ENCODE measurements at places on chromosomes 5 and 9. TPM values are rescaled to one million over a fixed set of nuclear protein-coding genes. Genes with fewer than 3 reads are reported as not detected.
A peak's percentile ranks its signal among the peaks of the same experiment; 100 is the strongest.

SHOC1 gene
- not detected for total RNA-seq

DNAI1 gene
- 1.2 TPM for total RNA-seq

GFI1B gene
- total RNA-seq = 0.41 TPM

GRCh38 chr5:56632199-56632598 lies 183.2 kb upstream of the MAP3K1 start:
- DNase-seq = no peak

DNA sequence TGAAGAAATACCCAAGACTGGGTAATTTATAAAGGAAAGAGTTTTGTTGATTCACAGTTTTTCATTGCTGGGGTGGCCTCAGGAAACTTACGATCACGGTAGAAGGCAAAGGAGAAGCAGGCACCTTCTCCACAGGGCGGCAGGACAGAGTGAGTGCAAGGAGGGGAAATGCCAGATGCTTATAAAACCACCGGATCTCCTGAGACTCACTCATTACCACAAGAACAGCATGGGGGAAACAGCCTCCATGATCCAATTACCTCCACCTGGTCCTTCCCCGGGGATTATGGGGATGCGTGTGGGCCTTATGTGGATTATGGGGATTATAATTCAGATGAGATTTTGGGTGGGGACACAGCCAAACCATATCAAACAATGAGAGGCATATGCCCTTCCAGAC lies 18.5 kb upstream of the RORB start:
- DNase-seq = no peak

DNA sequence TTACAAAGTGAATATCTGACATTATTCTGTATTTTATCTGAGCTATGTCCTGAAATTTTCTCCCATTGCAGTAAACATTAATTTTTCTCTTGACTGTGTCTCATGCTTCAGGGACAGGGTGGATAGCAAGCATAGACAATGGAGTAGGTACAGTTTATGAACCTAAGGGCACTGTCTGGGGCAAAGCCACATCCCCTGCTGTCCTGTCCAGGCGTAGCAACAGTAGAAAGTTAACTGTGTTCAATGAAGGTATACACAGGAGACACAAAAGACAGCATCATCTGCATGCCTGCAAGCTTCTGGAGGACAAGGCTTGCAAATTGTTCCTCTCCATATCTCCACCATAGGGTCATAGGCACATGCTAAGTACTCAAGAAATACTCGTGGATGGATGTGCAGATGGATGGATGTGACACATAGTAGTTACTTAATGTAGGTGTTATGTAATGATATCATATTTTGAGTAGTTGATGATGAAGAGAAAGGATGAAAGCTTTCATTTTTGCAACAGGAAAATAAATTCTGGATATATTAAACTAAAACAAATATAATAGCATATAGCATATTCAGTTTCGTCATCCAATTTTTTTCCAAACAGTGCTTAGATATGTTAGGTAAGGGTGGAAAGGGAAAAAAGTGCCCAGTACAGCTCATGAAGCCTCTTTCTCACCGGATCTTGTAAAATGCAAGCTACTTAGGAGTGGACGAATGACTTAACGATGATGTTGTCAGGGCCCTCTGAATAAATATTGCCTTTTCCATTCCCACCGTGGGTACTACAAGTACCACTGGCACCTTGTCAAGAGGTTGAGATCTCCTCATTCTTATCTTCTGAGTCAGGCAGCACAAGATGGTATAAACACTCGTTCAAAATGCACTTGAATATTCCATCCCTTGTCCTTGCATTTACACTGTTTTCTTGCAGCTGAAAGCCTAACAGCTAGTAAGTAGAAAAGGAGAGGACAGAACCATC lies 19.9 kb upstream of the ZSWIM6 start:
- no peak for DNase-seq

- DNase-seq = no peak
Measured at GRCh38 chr9:135971892-135972291, 10.7 kb upstream of the UBAC1 start.

GRCh38 chr9:90274725-90275124 lies 367.9 kb downstream of the DIRAS2 start:
- no peak for DNase-seq

DNA sequence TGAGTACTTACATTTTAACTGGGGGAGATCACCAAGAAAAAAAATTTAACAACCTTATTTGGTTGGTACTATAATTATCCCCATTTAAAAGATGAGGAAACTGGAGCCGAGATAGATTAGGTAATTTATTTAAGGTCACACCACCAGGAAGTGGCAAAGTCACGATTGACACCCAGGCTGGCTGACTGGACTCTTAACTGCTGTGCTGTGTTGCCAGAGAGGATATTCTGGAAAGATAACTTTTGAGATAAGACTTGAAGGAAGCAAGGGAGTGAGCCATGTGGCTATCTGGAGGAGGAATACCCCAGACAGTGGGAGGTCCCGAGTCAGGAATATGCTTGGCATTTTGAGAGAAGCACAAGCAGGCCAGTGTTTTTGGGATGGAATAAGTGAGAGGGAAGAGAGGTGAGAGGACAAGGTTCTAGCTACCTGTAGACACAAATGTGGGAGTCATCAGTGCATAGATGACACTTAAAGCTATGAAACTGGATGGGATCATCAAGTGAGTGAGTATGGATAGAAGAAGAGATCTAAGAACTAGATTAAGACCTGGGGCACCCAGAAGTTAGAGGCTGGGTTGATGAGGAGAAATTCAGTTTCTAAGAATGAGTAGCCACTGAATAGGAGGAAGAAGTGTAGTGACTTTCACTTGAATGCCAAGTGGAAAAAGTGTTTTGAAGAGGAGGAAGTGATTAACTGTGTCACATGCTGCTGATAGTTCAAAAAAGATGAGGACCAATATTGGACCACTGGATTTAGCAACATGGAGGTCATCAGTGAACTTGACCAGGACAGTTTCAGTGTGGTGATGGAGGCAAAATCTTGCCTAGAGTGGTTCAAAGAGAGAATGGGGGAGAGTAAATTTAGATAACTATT lies 25.6 kb downstream of the PDE8B start:
- DNase-seq = no peak

- DNase-seq = peak; percentile 13
Measured at GRCh38 chr5:54234304-54234933, 76.0 kb downstream of the ARL15 start.
